ENCODE measurements at places on chromosomes 12 and 14. TPM values are rescaled to one million over a fixed set of nuclear protein-coding genes. Genes with fewer than 3 reads are reported as not detected.

AVPR1A gene
- 3.0 TPM for total RNA-seq

ZNF385A gene
- 4.3 TPM for total RNA-seq

- no peaks in the 10 kb centered on the region for H3K36me3 ChIP-seq
- H3K27ac ChIP-seq = no peak overlapping the region
- H3K4me3 ChIP-seq = no peak overlapping the region
- no peaks in the 10 kb centered on the region for H3K4me1 ChIP-seq
- no peak for DNase-seq
Measured at GRCh38 chr12:29437575-29437974, 56.6 kb upstream of the ERGIC2 start.

DNA sequence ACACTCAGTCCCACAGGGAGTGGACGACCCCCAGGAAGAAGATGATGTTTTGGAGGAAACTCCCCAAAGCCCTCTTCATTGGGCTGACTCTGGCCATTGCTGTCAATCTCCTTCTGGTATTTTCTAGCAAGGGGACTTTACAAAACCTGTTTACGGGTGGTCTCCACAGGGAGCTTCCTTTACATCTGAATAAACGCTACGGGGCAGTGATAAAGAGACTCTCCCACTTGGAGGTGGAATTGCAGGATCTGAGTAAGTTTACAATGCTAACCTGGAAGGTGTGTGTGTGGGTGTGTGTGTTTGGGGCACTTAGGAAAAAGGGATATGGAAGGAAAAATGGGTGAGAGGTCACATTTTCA lies 416 bp downstream of the GALNT8 start:
- no peak overlapping the region for H3K27ac ChIP-seq
- no peak for DNase-seq
- no peaks in the 10 kb centered on the region for H3K27me3 ChIP-seq
- no peaks in the 10 kb centered on the region for H3K36me3 ChIP-seq
- no peak overlapping the region for H3K4me3 ChIP-seq

DNA sequence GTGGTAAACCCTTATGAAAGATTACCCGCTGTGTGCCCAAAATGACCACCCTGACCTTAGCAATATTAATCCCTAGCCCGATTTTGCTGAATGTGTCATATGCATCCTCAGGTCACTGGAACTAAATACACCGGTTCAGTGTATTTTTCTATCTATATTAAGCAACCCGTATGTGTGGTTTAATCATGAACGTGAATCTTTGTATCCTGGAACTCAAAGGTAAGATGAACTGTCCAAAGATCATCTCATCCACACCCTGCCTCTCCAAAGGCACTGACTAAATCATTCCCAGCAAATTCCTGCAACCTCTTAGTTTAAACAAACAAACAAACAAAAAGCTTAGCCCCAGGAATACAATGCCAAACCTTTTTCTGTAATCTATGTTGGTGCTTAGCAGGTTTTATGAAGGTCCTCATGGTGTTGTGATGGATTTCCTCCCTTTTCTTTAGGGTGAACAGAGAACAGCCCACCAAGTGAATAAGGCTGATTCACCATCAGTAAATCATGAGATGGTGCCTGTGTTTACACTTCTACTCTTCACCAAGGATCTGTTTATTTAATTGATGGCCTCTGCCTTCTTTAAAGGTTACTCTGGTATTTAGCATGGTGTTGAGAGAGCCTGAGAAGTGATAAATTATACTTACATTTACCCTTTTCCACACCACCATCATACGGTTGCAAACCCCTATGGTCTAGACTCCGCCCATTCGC lies 298.6 kb downstream of the DPF3 start:
- H3K4me1 ChIP-seq = no peaks in the 10 kb centered on the region
- DNase-seq = no peak
- H3K36me3 ChIP-seq = no peaks in the 10 kb centered on the region
- H3K27me3 ChIP-seq = no peaks in the 10 kb centered on the region
- no peak overlapping the region for H3K27ac ChIP-seq

DNA sequence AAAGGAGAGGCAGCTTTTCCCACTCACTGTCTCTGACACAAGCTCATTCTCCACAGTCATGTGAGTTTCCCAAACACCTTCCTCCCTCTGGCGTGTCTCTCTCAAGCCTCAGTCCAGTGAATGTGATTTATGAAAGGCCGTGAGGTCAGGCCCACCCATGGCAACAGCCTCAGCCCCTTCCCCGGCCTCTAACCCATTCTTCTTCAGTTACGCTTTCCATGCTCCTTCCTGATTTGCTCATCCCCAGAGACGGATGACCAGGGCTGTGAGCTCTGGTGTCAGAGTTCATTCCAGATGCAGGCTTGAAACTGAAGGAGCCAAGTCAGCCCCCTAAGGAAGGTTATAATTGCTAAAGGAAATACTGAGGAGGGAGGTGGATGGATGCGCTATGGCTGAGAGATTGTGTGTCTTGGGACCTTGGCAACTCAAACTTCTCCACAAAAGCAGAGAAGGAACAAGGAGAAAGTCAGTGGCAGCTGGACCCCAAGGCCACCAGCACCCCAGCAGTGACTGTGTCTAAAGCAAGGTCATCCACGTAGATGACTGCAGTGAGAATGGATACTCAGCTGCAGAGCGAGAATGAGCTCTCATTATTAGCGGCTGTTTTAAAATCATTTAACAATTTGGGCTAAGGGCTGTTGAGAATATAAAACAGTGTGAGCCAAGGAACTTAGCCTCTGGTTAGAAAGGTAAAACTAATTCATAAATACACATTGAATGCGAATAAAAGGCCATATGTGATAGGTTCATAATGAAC lies 84.1 kb downstream of the FBXL14 start:
- no peaks in the 10 kb centered on the region for H3K27me3 ChIP-seq
- no peaks in the 10 kb centered on the region for H3K4me1 ChIP-seq
- no peaks in the 10 kb centered on the region for H3K36me3 ChIP-seq
- no peak overlapping the region for H3K27ac ChIP-seq
- no peak for DNase-seq

GRCh38 chr14:91918186-91918883 lies 29.2 kb downstream of the FBLN5 start:
- H3K4me3 ChIP-seq = no peak overlapping the region
- peaks cover 43% of the 10 kb centered on the region for H3K4me1 ChIP-seq
- H3K27ac ChIP-seq = peak overlapping the region; percentile 68
- DNase-seq = no peak

Measured in heart right ventricle (tissue), 16 donors.